ENCODE measurements at places on chromosomes 1 and 21.

DNA sequence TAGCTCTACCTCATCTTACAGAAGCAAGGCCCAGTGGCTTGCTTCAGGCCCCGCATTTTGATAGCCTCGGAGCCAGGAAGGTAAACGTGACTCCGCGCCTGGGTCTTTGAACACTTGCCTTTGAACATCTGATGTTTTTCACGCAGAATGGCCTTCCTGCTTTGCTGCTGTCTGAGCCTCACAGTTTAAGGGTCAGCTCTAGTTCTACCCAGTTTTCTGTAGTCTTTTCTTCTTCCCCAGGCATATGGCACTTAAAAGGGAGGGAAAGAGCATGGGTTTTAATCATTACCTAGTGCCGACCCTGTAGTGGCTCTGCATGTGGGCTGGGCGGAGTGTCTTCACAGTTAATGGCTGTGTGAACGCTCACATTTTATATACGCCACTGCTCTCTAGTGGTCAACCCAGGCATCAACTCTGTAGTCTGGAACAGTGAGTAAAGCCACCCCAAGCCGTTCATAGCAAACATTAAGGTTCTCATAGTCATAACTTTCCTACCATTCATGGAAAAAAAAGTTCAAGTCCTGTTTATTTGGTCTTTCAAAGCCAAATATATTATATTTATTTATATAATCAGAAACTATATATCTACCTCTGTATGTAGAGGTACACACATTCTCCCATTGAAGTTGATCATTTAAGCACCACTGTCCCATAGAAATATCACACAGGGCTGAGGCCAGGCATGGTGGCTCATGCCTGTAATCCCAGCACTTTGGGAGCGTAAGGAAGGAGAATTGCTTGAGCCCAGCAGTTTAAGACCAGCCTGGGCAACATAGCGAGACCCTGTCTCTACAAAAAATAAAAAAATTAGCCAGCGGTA is 78.1 kb downstream of the IER5 start:
- DNase-seq = no peak

DNA sequence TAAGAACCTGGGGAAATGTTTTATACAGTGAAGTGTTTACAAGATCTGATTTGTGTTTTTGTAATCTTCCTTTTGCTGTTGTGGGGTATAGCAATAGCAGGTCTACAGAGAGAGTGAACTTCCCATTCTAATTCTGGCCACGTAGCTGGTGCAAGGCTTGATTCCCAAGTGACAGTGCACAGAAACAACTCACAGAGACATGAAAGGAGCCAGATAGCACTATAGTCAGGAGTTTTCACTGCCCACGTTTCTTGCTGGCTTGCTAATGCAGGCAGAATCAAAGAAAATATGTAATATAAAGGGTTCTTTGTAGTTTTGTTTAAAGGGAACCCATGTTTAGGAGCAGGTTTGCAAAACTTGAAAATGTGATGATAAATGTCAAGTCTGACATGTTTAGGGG is 170.9 kb upstream of the IVNS1ABP start:
- no peak for DNase-seq

GRCh38 chr1:215083383-215083961 is 935 bp downstream of the KCNK2 start:
- DNase-seq = no peak

DNA sequence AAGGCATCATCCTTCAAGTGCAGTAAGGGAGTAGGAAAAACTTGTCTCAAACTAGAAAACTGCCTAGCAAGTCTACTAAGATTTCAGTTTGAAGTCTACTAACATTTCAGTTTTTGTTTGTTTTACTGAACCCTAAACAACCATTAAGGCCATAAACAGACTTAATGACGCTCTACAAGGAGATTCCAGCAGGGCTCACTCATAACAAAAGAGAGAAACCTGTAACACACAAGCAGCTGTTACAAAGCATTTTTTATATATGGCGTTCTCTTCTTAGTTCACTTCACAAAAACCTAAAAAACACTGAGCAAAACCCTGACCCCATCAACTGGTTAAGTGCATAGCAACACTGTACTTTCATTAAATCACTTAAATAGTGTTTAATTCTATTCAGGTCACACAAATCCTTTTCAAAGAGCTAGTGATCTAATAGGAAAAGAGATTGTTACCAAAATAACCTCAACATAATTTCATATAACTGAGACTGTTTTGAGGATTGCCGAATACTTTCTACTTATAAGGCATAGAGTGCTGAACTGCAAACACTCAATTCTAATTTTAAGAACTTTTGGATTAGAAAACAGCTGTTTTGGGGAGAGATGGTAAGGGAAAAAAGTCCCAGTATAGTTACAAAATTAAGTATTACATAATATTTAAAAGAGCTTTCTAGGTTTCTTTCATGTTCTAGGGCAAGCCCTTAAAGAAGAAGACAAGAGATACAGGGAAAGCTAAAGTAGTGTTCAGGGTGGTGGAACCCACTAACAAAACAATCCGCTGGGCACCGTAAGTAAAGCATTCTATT is 1.4 kb downstream of the B3GALNT2 start:
- DNase-seq = no peak

DNA sequence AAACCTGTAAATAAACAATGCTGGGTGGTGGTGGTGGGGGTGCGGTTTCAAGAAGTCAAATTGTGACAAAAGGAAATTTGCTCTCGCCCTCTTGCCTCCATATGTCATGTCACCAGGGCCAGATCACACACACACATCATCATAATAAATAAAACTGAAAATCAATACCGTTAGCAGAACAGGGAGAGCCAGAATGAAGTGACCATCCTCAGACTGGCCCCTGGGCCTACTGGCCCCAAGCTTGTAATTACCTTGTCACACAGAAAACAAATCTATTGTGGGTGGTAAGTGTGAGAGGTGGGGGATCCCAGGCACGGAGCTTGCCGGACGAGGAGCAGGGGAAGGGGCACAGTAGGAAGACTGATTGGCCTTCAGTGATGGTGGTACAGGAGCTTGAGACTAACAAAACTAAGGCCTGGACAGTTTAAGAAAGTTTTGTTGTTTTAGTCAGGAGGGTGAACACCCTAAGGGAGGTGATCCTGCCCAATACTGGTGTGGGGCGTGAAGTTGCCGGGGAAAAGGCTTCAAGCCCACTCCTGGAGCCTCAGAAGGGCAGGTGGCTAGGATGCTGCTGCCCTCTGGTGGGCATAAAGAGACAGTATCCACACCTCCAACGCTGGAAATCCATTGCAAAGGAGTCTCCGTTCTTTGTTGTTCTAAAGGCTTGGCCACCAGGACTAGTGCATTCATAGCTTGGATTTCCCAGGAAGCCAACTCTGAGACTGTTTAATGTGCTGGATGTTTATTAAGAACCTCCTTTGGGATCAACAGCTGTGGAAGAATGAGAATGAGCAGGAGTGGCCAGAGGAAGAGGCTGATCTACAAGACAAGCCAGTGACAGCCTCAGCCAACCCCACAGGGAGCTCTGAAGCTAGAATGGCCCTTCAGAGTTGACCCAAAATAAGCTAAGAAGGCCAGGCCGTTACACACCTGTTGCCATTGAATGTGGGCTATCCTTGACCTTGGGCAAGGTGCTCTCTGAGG is 8.1 kb upstream of the C1orf216 start:
- no peak for DNase-seq

GRCh38 chr1:243287652-243288051 is 31.8 kb downstream of the SDCCAG8 start:
- no peak for DNase-seq

- DNase-seq = no peak
Measured at GRCh38 chr1:84959294-84959693, 37.6 kb downstream of the MCOLN2 start.

DNA sequence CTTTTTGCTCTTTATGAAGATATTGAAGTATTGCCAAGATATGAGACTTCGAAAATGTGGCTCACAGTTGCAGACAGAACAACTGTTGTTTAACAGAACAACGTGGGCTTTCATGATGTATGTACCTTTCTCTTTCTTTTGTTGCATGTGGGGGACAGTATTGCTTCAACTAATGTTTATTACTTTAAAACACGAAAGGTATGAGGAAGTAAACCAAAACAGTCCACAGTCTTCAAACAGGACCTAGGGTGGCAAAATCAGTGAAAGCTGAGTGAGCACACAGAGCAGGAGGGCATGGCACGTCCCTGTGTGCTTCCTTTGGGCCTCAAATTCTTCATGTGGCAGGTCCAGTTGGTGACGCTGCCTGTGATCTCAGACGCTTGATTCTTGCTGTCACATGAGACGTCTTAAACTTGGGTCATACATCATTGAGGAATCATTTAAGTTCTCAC is 7.8 kb upstream of the CHAF1B start:
- DNase-seq = no peak

GRCh38 chr1:87918398-87918797 is 589.7 kb downstream of the LMO4 start:
- no peak for DNase-seq
